CD4-positive, alpha-beta T cell treated with Interleukin-6 at 100 ng/mL for 8 hours (primary cell): ENCODE measurements at places on chromosomes 1 and 21.

GRCh38 chr1:46425726-46426125, 31.6 kb downstream of the FAAH start:
- DNase-seq: no peak

- DNase-seq: no peak
Observed at GRCh38 chr1:193070386-193070753, 11.0 kb downstream of the RO60 start.

- no peak for DNase-seq
Observed at GRCh38 chr1:17544776-17545350, 5.4 kb downstream of the ARHGEF10L start.

DNA sequence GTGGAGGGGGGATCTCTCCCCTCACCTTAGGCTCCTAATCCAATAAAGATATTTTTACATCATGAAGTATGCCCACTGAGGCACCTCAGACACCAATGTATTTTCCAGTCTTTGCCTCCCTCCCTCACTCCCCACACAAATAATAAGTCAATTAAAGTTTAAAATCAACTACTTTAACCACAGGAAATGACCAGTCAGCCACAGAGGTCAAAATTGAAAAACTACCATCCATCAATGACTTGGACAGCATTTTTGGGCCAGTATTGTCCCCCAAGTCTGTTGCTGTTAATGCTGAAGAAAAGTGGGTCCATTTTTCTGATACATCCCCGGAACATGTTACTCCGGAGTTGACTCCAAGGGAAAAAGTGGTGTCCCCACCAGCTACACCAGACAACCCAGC, 70.6 kb upstream of the DYNLT5 start:
- DNase-seq: no peak
